ENCODE measurements at places on chromosomes 1 and 21.

DNA sequence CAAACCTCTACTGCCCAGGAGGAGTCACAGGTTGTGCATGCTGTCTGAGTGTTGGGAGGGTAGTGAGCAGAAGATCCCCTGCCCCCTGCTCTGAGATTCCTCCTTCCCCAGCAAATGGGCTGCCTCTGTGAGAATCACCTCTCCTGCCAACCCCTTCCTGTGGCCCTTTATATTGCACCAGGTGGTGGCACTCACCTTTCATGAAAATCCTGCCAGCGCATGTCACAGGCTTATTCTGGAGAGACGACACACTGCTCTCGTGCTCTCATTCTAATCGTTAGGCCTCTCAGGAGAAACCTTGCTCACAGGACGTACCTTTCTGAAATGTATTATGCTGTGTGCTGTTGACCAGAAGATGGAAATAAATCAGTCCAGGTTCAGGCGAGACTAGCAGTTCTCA, 113.7 kb downstream of the RGL1 start:
- DNase-seq: no peak

- no peak for DNase-seq
Measured at GRCh38 chr21:39103689-39104088, 79.6 kb downstream of the PSMG1 start.

DNA sequence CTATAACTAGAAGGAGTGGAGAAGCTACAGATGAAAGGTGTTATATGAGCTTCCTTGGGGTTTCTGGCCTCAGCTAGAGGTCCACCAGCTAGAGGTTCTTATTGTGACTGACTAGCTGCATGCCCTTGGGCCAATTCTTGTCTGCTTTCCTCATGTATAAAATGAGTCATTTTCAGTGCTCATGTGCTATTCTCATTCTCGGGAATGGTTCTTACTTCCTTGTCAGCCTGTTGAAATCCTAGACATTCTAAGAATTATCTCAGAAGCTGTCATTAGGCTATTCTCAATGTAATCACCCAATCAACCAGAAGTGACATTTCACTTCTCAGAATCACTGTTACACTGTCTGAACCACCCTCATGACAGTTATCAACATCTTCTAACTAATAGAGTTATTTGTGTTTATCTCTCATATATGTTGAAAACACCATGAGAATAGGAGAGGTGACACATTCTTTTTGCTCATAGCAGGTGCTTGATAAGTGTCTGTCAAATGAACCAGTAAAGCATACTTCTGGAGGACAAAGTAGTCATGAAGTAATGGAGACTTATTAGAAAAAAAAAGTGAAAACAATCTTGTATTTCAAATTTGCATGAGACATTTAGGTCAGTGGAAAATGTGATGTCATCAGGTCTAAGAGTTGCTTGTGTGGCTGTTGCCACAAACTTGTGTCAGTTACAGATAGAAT, 122.8 kb upstream of the IVNS1ABP start:
- DNase-seq: peak; percentile 70

GRCh38 chr1:65407877-65408276, 12.6 kb upstream of the LEPR start:
- no peak for DNase-seq

GRCh38 chr1:152907686-152908601, at the start of gene IVL:
Gene IVL (plus strand): TSS chr1:152908546. CDS start chr1:152909798, 1,252 bp downstream.
- DNase-seq: no peak

DNA sequence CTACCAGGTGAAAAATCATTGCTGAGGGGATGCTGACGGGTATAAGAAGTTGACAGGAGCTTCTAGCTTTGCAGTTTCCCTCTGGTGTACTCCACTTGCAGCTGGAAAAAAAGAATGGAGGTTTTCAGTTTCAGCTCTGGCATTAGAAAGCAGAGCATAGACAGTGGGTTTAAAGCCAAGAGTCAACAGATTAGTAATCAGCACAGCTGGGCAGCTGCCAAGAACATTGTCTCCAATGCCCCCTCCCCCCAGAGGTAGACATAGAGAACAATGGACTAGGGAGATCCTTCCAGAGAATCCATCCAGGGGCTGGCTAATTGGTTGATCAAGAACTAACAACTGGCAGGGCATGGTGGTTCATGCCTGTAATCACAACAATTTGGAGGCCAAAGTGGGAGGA, 10.1 kb upstream of the ZBTB8B start:
- no peak for DNase-seq

DNA sequence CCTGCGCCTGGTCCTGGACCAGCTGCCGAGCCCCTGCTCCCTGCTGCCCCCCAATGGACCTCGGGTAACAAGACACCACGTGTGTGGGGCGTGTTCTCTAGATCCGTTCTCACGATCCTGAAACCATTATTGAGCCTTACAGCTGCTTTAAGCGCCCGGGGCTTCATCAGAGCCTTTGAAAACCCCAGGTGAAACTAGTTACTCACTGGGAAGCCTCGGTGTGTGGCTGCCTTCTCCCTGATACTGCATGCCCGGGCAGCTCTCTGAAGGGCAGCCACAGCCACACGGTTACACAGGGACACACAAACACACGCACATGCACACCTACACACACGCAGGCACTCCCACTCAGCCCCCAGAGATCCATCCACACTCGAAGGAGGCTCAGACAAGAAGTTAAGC, 5.3 kb downstream of the HES2 start:
- DNase-seq: no peak

- DNase-seq: no peak
Measured at GRCh38 chr1:109754738-109755137, 9.0 kb downstream of the EPS8L3 start.

- DNase-seq: no peak
Measured at GRCh38 chr1:185608177-185608576, 126.0 kb upstream of the HMCN1 start.

GRCh38 chr1:221874285-221875003, 132.6 kb upstream of the DUSP10 start:
- DNase-seq: no peak

DNA sequence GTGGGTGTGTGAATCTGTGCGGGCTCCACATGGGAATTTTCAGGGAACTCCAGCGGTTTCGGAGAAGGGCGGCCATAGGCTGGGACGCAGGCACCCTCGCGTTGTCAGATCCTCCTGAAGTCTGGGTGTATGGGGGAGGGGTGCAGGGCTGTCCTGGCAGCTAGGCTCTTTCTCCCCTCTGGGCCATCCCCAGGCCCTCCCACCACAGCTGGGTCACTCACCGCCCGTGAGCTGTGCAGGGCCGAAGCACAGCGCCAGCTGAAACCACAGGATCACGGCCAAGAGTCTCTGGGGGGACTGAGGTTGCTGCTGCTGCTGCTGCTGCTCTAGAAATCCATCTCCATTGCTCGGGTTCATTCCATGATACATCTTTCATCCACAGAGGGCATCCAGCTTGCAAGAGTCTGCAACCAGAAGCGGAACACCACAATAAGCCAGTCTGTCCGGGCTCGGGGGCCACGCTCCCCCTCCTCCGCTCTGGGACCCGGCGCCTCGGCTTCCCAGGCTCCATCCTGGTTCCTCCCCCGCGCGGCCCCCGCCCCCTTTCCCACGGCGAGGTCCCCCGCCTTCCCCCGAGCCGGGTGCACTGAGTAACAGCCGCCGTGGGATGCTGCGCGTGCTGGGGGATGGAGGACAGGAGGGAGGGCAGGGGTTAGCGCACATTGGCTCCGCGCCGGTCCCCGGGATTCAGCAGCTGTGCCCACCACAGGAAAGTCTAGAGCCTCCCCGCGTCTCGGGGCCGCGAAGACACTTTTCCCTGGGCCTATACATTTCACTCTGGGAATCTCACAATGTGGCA, 720 bp downstream of the SUSD4 start:
- DNase-seq: no peak

- DNase-seq: no peak
Measured at GRCh38 chr1:29686012-29686930, 449.9 kb downstream of the PTPRU start.

DNA sequence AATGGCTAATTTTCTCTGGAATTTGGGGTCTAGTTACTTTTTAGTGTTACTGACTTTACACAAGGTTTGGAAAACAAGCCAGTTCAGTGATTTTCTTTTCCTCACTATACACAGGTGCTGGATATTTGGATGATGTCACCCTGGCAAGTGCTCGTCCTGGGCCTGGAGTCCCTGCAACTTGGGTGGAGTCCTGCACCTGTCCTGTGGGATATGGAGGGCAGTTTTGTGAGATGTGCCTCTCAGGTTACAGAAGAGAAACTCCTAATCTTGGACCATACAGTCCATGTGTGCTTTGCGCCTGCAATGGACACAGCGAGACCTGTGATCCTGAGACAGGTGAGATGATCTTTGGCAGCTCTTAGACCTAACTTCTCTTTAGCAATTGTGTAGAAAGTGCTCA, 64.5 kb upstream of the LAMC2 start:
- no peak for DNase-seq

GRCh38 chr1:6025269-6026094, 20.2 kb upstream of the KCNAB2 start:
- DNase-seq: no peak

DNA sequence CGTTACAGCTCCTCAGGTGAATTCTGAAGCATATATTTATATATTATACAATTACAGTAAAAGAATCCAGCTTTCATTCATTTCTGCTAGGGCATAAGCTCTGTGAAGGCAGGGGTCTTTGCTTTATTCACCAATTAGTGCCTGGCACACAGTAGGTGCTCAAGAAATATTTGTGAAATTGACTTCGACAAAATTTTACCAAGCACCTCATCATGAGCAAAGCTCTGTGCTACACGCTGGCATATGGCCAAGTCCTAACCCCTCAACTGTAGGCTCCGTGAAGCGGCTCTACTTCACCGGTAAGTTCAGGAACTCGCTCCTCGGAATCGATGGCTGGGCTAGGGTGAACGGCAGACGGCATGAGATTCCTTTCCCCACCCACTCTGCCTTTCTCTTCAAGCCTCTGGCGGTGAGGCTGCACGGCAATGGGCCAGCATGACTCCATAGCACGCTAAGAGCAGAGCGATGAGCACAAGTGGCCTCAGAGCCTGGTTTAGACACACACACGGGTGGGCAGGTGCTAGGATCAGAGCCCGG, 8.7 kb downstream of the C1orf174 start:
- no peak for DNase-seq

DNA sequence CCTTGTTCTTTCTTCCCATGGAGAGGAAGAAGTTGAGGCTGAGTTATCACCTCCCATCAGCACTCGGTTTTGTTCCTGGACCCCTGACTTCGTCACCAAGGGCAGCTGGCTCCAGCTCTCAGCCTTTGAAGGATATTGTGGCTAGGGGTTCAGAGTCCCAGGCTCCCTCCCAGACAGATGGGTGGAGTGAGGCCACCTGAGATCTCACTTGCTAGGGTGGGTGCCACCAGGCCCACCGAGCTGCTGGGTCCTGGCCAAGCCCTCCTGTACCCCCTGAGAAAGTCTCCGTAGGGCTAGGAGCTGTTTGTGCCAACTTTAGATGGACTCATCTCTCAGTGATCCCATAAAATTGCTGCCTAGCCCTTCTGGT, 6.9 kb downstream of the MX2 start:
- no peak for DNase-seq

GRCh38 chr1:110106013-110106941, 6.0 kb upstream of the UBL4B start:
- no peak for DNase-seq

DNA sequence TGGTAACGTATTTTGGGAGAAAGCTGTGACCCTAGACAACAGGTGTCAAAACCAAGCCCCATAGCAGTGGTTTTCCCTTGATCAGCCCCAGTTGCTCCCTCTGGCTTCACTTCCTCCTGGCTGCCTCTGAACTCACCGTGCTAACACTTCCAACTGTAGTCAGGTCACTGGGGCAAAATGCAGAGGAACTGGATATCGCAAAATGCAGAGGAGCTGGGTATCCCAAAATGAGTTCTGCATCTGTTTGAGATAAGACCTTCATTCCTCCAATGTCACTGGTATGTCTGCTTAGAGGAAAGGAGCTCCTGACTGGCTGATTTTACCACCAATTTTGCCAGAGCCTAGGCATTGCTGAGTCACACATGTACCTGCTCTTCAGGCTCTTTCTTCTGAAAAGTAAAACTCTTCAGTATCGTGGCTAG, 19.6 kb upstream of the TACSTD2 start:
- DNase-seq: no peak

DNA sequence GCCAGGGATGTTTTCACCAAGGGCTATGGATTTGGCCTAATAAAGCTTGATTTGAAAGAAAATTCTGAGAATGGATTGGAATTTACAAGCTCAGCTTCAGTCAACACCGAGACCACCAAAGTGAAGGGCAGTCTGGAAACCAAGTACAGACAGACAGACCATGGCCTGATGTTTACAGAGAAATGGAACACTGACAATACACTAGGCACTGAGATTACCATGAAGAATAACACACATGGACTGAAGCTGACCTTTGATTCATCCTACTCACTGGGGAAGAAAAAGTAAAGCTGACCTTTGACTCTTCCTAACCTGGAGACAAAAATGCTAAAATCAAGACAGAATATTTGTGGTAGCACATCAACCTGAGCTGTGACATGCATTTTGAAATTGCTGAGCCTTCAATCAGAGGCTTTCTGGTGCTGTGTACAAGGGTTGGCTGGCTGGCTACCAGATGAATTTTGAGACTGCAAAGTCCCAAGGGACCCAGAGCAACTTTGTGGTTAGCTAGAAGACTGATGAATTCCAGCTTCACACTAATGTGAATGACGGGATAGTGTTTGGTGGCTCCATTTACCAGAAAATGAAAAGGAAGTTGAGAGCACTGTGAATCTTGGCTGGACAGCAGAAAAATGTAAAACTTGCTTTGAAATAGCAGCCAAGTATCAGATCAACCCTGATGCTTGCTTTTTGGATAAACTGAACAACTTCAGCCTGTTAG, 190.4 kb upstream of the KCTD3 start:
- DNase-seq: no peak

GRCh38 chr1:8455700-8456307, 137.9 kb downstream of the SLC45A1 start:
- no peak for DNase-seq

GRCh38 chr1:36115200-36115669, 9.8 kb downstream of the COL8A2 start:
- no peak for DNase-seq

- no peak for DNase-seq
Measured at GRCh38 chr1:4307468-4307845, 347.0 kb upstream of the AJAP1 start.

DNA sequence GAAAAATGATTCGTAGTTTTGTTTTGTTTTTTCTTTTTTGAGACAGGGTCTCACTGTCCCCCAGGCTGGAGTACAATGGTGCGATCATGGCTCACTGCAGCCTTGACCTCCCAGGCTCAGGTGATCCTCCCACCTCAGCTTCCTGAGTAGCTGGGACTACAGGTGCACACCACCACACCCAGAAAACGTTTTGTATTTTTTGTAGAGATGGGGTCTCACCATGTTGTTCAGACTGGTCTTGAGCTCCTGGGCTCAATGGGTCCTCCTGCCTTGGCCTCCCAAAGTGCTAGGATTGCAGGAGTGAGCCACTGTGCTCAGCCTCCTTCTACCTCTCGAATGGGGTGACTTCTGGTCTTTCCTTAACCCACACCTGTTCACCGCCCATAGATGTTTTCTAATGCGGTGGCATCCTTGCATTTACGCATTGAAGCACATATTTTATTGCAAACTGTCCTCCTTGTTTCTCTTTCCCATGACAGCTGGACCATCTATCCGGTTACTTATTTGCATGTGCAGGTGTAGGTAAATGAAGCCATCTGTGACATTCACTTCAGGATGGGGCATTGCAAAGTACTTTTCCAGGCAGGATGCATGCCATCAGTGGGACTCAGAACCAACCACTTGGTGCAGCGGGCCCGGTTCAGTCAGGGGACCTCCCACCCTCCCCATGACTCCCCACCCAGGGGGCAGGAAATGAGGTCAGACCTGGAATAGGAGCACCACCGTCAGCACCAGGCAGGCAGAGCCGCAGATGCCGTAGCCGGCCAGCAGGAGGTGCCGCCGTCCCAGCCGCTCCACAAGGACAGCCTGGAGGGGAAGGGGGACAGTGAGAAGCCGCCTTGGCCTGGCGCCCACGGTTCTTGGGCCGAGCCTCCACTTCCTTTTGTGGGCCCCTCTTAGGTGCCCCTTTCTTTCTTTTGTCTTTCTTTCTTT, 16.5 kb downstream of the SLC2A7 start:
- DNase-seq: no peak

All from NCI-H1048 (cell line).